Femur (tissue), 1 donor: ENCODE measurements at places on chromosomes 6 and 20.
A peak's percentile ranks its signal among the peaks of the same experiment; 100 is the strongest.

DNA sequence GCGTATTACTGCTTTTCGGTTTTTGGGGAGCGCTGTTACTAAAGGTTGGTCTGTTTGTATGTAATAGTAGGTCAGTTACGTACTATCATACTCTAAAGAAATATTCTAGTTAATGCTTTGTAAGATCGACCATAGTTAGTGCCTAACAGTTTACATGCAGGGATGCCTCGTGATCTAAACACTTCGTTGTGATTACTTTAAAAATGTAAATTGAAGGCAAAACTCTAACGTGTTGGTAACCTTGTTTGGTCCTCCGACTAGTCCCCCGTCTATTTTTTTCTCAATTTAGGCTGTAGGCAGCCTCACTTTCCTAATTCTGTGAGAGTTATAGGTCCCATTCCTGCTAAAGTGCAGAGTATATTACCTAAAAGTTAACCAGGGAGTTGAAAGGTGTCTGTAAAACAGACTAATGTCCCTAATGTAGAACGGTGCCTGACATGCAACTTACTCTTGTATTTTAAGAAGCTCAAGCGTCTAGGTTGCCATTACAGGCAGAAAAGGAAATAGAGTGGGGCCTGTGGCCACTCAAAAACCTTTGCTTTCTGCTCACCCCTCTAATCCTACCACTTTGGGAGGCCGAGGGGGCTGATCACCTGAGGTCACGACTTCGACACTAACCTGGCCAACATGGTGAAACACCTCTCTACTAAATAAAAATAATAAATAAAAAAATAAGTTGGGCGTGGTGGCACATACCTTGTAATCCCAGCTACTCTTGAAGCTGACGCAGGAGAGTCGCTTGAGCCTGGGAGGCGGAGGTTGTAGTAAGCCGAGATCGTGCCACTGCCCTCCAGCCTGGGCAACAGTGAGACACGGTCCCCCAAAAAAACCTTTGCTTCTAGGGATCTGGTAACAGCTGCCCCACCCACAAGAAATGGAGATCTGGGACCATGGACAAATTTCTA, 37.8 kb downstream of the HFE start:
- DNase-seq = peak; percentile 53

DNA sequence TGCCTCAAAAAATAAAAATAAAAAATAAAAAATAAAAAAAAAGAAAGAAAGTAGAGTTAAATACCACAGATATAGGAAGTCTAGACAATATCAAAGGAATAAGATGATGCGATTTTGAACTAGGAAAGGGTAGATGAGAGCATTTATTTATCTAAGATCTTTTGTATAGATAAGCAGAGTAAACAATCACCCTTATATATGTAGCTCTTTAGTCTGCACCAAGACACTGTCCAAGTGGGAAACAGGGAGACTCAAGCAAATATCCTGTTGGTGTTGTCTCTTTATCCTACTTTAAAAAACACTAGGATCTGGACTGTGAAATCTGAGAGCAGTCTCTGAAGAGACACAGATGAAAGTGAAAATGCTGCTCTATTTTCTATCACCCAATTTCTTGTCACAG, 587.0 kb upstream of the FLRT3 start:
- no peak for DNase-seq

- no peak for DNase-seq
Observed at GRCh38 chr20:38119446-38119845, 45.6 kb downstream of the TGM2 start.

DNA sequence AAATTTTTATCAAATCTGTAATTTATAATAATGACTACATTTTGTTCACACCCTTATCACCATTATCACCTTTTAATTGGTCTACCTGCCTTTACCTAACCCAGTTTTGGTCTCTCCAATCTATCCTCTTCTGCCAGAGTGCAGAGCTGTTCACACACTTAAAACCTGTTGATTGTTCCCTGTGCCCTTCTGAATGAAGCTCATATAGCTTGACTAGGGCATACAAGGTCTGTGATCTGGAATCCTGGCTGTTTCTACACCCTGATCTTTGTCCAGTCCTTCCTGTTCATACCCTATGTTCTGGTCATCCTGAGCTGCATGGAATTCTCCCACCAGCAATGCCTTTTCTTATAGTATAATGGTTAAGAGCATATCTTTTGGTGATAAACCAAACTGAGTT, 28.9 kb upstream of the SUMO4 start:
- DNase-seq = no peak

DNA sequence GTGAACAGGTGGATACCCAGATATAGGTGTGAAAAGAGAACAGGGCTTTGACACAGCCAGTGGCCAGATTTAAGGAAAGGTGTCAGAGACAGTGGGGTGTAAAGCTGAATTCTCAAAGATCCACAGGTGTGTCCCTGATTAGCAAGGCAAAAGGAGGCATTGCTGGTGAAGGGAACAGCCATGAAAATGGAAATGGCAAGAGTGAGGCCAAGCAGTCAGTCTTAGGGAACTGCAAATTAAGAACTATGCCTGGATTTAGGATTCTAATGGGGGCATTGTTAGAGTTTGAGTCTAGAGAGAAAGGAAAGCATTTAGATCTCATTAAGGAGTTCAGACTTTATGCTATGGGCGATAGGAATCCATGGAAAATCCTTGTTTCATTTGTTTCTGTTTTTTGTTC, 789.2 kb downstream of the MAFB start:
- no peak for DNase-seq

DNA sequence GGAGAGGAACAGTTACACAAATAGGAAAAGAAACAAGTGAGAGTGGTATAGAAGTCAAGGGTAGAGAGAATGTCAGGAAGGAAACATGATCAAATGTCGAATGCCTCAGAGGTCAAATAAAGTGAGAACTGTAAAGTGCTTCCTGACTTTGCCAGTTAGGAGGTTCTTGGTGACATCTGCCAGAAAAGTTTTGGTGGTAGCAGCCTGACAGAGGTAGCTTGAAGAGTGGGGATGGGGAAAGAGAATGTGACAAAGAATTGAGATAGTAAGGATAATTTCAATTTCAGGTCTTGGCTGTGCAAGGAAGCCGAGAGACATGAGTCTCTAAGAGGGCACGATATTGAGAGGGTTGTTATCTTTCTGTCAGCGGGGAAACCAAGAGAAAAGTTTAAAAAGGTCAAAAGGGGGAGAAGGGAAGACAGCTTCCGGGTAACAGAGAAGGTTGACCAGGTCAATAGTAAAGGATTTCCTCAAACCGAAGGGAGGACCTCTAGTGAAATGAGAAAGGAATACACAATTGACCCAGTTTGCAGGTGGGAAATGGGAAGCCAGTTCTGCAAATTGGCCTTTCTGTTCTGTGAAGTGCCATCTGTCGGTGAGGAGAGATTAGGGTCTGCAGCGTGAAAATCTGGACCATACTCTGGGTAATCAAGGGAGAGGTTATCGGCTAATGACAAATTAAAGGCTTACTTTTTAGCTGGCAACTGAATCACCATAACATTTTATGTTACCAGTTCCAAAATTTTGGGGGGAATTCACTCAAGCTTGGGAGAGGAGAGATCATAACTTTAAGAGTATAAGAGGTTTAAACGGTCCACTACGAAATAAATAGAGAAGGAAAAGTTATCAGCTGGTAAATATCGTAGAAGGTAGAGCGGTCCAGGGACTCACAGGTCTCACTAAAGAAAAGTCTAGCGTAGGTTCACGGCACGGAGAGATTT, 973 bp upstream of the BRD2 start:
- DNase-seq = peak; percentile 48

DNA sequence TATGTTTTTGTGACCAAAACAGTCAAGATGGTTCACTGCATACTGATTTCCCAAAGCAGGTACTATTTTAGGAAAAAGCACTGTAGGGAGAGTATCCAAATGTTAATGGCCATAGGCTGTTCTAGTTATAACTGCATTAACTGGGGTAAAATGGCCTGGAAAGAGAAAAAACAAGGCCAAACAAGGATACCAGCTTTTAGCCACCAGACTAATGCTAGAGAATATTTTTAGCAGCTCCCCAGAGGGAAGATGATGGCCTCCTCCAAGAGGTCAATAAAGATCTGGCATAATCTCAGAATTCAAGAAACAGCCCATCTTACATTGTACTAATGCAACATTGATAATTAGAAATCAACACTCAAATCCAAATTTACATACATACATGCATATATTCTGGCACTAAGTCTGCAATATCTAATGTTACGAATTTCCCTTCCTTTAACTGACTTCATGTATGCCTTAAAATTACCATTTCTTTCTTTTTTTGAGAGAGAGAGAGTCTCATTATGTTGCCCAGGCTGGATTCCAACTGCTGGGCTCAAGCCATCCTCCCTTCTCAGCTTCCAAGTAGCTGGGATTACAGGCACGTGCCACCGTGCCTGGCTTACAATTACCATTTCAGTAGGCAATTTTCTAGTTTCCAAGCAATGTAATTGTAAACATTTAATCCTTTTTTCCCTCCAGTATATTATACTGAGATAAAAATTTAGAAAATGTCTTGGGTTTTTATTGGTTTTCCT, 9.3 kb downstream of the COX7A2 start:
- DNase-seq = peak; percentile 47

DNA sequence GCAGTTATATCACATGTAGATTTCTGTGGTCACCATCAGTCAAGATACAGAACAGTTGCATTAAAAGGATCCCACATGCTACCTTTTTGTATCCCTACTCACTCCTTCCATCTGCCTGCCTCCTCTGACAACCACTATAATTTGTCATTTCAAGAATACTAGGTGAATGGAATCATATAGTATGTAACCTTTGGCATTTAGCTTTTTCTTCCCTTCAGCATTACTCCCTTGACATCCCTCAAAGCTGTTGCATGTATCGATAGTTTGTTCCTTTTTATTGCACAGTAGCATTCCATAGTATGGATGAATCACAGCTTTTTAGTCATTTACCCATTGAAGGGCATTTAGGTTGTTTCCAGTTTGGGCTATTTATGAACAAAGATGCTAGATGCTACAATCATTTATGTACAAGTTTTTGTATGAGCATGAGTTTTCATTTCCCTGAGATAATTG, 26.1 kb downstream of the NCOA7 start:
- no peak for DNase-seq

DNA sequence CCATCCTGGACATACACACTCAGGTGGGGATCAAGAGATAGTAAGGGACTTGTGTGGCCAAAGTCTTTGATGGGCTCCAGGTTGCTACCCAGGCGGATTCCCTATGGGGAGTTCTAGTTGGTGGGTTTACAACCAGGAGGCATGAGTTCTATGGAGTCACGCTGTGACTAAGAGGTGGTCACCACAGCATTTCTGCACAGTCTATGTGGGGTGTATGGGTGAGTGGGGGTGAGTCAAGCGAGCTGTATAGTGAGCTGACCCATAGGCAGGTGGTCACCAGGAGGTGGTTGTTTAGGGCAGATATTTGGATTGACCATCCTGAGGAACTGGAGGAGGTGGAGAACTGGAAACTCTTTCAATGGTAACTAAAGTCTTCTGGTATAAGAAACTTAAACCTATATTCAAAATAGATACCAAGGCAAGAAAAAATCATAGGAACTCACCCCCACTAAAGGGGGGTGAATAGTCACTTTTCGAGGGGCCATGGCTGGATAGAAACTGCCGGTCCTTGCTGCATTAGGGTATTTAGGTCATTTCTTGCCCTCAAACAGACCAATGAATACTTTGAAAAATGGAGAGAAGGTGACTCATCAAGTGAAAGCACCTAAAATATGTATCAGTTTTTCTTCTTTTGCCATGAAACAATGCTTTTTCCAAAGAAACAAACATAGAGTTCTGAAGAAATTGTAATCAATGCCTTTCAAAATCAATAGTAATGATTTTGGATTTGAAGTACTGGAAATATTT, 84.3 kb upstream of the NRN1 start:
- DNase-seq = no peak

DNA sequence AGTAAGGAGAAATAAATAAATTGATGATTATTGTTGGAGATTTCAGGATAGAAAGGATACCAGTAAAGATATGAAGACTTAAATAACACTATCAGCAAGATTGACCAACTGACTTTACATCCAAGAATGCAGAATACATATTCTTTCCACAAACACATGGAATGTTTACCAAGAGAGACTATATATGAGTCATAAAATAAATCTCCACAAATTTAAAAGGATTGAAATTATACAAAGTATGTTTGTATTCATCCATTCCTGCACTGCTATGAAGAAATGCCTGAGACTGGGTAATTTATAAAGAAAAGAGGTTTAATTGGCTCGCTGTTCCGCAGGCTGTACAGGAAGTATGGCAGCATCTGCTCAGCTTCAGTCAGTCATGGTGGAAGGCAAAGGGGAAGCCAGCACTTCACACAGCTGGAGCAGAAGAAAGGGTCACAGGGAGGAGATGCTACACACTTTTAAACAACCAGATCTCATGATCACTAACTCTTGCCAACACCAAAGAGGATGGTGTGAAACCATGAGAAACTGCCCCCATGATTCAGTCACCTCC, 56.7 kb upstream of the TNFRSF21 start:
- DNase-seq = no peak

- DNase-seq = no peak
Observed at GRCh38 chr20:21325296-21325695, 22.2 kb downstream of the XRN2 start.

DNA sequence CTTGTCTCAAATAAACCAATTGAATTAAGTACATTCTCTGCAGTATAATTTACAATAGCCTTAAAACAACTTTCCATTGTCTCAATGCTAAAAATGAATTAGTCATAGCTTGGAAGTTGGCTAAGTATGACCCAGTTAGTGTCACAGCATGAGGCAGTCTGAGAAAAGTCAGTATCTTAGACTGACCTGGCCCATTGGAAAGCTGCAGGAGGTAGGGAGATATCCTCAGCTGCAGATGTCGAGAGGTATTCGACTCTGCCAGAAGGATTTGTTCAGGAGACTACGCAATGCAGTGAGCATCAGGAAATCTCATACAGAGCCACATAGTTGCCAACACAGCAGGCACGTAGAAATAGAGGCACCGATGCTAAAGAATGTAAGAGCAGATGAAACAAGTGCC, 350.9 kb upstream of the NRSN1 start:
- no peak for DNase-seq

- peak; percentile 88 for DNase-seq
Observed at GRCh38 chr6:43454696-43455530, 435 bp downstream of the DLK2 start.

GRCh38 chr6:9710574-9710973, 704.3 kb downstream of the TFAP2A start:
- DNase-seq = no peak

- no peak for DNase-seq
Observed at GRCh38 chr20:23662276-23662870, 24.6 kb upstream of the CST3 start.

GRCh38 chr6:121112356-121112755, 221.9 kb downstream of the TBC1D32 start:
- DNase-seq = no peak
